ENCODE measurements at places on chromosomes 3 and 15.

DNA sequence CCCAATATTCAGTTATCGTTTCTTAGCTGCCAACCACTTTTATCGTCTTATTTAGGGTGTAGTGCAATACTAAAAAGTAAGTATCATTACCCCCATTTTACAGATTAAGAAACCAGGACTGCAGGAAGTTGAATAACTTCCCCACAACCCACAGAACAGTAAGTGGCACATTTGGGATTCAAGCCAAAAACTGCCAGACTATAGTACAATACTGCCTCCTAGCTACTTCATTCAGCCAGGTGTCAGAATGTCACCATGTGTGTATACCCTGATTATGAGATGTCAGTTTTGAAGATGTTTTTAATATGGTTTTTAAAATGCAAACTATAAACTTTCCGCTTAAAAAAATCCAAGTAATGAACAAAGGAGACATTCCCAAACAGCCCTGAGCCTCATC, 74.2 kb upstream of the PROK2 start:
- DNase-seq, result peak; percentile 83

DNA sequence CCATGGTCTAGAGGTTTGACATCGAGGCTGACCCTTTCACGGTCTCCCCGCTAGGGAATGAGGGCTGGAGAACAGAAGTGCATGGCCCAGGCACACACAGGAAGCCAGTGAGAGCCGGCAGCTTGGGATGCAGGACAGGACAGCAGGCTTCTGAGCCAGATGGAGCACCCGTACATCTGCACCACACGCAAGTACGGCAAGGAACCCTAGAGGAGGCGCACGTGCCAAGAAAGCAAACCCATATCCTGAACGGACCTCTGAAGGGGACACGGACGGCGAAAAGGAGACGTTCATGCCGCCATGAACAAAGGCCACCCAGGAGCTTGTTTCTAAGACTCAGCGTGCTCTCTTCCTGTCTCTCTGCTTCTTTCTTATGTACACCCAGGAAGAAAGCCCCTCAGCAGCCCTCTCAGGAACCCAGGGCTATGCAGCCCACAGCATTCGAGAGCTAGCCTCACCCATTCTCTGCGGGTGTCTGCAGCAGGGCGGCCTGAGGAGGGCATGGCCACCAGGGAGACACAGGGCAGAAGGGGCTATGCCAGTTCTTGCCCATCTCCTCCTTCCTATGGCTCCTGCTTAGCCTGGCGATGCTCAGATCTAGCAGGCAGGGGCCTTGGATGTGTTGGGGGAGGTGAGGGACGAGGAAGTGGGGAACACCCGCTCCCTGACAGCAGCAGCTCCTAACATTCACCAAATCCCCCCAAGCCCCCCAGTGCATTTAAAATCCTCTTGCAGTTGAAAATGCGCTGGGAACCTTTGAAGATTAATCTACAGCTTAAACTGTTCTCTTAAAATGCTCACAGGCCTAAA, 81.3 kb downstream of the PCSK6 start:
- DNase-seq, result no peak

- DNase-seq, result no peak
These were observed 27.2 kb upstream of the TMEM158 start for GRCh38 chr3:45253316-45253715.

DNA sequence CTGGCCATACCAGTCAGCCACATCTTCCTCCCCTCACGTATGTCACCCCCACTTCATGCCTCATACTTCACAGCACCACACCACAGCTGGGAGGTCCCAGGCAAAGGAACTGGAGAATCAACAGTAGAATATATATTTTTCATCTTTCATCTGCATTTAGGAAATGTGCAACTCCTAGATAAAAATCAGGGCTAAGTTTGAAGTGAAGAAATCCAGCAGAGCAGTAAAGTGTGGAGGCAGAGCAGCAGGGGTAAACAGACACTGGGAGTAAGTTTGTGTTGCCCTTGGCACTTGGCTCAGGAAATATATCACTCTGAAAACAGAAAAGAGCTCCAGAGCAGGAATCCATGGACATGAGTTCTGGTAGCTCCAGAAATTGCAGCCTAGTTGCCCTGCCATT, 2.8 kb upstream of the HERC1 start:
- no peak for DNase-seq

GRCh38 chr3:160796813-160797164, 40.8 kb downstream of the PPM1L start:
- no peak for DNase-seq

DNA sequence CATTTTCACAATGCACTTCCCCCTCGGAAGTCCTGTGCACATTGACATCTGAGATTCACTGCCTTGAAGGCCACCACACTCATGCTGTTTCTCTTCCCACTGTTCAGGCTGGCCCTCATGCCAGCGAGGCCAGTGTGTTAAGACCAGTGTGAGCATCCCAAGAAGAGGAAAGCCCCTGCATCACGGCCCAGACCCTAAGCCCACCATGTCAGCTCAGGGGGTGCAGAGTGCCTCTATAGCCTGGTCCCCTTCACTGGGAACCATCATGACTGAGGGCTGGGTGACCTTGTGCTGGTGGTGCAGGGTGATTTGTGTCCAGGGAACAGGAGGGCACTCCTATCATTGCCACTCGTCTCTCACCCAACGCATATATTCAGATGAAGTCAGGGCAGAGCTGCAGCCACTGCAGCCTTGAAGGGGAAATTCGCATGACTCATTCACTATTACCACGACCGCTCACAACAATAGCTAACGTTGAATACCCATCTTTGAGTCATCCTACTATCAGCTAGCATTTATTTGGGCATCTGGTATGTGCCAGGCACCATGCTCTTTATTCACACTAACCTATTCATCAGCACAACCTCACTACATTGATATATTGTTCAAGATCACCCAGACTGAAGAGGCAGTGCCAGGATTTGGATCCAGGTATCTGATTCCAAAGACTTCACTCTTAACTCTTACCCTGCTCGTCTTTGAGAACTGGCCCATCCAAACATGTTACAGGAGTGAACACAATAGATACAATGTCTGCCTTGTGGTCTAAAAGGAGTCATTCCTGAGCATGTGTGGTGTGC, 58.8 kb upstream of the SLC6A11 start:
- DNase-seq, result no peak

DNA sequence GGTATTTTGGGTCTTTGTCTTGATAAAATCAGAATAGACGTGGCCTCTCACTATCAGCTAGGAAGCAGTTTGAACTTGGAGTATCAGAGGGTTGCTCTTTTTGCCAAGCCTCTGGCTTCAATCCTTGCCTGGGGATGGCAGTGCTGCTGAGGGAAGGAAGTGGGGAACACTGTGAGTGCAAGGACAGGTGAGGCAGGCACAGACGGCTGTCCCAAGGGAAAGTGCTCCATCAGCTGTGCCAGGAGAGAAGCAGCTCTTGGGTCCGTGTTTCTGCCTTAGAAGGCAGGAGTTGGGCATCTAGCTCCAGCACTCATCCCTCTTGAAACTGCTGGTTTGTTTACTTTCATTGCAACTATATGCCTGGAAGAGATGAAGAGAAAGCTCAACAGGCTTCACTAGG, 33.2 kb downstream of the PML start:
- DNase-seq, result no peak

DNA sequence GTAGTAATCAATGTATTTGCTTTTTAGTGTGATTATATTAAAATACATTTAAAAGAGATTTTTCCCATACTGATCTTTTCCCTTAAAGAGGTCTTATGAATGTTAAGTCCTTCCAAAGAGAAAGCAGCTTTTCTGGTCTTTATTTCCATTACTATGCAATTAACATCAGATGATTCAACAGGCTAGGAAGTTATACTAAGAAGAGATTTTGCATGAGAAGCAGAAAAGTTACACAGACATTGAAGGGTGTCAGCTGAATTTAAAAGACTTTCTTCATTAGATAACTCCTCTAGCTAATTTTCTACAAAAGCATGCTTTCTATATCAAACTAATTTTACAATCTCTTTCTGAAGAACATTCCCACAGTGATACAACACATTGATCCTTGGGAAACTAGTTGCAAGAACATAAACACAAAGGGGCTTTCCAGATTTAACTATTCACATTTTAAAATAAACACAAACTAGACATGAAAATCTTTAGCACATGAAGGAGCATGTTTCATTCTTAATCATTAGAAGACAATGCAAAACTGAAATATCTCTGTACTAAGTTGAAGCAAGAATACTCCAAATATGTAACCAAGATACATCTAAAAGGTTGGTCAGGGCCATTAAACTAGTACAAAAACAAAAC, 965.8 kb downstream of the ROBO1 start:
- no peak for DNase-seq

DNA sequence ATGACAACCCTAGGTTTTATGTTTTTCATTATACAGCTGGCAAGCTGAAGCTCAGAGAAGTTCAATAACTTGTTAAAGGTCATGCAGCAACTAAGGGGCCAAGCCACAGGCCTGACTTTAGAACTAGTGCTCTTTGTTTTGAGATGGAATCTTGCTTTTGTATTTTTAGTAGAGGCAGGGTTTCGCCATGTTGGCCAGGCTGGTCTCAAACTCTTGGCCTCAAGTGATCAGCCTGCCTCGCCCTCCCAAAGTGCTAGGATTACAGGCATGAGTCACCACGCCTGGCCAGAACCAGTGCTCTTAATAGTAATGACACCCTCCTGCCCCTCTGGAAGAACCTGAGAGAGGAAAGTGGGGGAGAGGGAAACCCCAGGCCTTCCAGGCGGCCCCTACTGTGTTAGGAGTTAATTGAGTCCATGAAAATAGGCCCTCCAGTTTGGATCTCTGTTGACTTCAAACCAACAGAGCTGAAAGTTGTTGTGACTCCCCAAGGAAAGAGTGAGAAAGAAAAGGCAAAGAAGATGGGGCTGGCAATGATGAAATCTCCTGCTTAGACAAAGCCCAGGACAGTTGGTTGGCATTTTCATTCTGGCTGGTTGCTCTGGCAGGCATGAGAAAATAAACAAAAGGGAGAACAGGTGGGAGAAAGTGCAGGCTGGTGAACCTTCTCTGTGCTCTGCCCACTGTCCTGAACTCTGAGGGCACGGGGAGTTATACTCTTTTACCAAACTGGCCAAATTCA, 3.6 kb upstream of the PRRT3 start:
- no peak for DNase-seq

GRCh38 chr3:82143661-82144412, 382.4 kb upstream of the GBE1 start:
- no peak for DNase-seq

DNA sequence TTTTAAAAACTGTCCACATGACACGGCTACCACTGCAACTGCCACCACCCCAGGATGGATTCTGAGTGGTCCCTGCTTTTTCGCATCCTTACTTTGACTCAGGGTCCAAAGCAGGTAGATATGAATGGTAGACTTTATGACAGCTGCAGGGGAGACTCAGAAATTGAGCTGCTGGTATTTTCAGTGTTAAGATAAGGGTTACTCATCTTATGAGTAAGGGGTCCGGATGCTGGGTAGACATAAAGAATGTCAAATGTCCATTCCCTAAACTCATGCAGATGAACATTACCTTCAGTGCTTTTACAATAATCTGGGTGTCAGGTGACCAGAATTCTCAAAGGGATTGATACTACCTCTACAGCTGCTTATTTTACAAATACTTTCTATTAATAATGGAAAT, 25.9 kb upstream of the BBX start:
- no peak for DNase-seq

- DNase-seq, result no peak
These were observed 298.5 kb downstream of the DIPK2A start for GRCh38 chr3:144270100-144270499.

DNA sequence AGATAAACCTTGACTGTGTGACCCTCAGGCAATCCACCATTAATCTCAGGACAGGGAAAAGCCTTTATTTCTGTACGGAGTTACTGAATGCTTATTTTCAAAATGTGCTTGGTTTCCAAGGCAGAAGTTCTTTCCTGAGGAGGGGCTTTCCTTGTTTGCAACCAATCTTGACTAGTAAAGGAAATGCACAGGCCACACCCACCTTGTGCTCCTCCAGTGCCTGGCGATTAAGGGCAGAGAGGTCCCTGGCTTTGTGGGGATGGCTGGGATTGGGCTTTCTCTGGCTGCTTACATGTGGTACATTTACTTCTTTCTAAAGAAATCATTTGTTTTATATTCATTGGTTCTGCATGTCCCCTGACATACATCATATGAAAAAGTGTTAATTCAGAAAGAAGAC, 47.8 kb downstream of the ZNF621 start:
- DNase-seq, result no peak

- DNase-seq, result no peak
These were observed 12.6 kb downstream of the BFSP2 start for GRCh38 chr3:133412183-133413132.

- DNase-seq, result no peak
These were observed 59.3 kb downstream of the NR1D2 start for GRCh38 chr3:24004171-24004938.

- peak; percentile 57 for DNase-seq
These were observed 104.6 kb upstream of the SELENOK start for GRCh38 chr3:53996141-53996874.

- peak; percentile 73 for DNase-seq
These were observed 19.8 kb downstream of the CFAP92 start for GRCh38 chr3:128973988-128974564.

- DNase-seq, result peak; percentile 14
These were observed 2.3 kb downstream of the RPLP1 start for GRCh38 chr15:69454953-69455352.

DNA sequence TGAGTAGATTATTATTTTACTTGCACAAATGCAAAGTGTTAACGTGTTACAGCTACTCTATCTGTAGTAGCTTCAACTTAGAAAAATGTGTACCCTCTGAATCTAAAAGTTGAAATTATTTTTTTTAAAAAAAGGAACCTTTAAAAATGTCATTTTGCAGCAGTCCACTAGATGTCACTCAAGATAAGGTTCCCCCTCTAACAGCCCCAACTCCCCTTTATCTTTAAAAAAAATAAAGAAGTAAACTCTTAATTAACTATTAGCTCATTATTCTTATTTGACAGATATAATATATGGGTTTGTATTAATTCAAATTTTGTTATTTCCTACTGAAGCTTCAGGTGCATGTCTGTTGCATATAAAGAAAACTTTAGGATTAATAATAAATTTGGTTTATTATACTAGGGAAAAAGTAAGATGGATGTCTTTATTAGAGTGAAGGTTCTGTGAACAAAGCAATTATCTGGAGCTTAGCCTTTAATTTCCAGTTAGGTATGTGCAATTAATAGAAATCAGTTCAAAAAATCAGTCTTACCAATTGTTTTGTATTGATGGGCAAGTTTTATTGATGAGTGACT, 288.5 kb downstream of the VGLL3 start:
- peak; percentile 8 for DNase-seq

- no peak for DNase-seq
These were observed 390.4 kb upstream of the MEIS2 start for GRCh38 chr15:37490707-37491106.

GRCh38 chr3:168493412-168494205, 397.9 kb upstream of the GOLIM4 start:
- DNase-seq, result no peak

- no peak for DNase-seq
These were observed 14.9 kb upstream of the PCSK6 start for GRCh38 chr15:101504373-101504772.

GRCh38 chr15:87614704-87615103, 641.8 kb downstream of the NTRK3 start:
- no peak for DNase-seq

All from NB4 (cell line).